ENCODE measurements at places on chromosomes 6 and 20.

GRCh38 chr20:62119591-62120364, 2.5 kb upstream of the LSM14B start:
- DNase-seq, result no peak

DNA sequence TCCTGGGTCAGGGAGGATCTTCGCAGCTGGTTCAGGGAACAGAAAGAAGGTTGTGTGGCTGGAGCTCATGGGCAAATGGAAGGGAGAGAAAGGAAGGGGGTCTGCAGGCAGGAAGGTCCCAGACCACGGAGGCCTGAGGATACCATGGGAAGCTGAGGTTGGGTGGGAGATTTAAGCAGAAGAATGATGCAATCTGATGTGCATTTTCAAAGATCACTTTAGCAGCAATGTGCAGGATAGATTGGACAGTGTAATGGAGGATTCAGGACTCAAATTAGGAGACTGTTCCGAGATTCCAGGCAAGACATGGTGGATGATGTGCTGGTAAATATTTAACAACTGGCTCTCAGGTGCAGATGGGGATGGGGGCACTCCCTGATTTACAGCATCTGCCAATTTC, 5.8 kb upstream of the RRBP1 start:
- DNase-seq, result no peak

DNA sequence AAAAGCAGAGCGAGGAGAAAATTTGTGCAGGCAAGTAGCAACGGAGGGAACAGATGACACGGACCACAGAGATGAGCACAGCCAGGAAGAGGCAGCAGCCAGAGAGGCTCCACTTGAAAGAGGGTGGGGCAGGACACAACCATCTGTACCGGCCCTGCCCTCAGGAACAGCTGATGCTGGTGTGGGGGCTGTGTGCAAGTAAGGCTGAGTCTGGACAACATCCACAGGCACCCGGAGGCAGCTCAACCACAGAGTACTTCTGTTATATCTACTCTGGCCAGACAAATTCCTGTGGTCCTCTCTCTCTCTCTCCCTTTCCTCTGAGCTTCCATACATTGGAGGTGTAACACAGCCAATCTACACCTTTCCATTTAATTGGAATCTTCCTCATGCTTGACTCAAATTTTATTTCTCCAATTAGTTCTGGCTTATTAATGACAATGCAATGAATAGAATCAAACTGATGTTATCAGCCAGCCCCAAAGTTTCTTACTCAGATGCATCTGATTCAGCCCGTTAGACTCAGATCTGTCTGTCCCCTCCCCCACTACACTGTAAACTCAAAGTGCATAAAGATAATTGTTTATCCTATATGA, 24.9 kb downstream of the KIF13A start:
- peak; percentile 56 for DNase-seq

DNA sequence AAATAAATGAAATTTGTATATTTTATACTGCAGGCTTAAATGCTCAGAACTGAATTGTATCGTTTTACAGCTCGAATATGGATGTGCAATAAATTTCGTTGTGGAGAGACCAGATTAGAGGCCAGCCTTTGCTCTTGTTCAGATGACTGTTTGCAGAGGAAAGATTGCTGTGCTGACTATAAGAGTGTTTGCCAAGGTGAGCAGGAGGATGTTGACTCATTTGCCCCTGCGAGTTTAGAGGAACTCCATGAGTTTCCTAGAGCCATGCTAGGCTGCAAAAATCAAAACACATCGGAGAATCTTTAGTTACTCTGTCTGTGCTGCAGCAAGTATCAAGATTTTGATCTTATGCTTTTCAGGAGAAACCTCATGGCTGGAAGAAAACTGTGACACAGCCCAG, 15.4 kb downstream of the ENPP3 start:
- peak; percentile 79 for DNase-seq

DNA sequence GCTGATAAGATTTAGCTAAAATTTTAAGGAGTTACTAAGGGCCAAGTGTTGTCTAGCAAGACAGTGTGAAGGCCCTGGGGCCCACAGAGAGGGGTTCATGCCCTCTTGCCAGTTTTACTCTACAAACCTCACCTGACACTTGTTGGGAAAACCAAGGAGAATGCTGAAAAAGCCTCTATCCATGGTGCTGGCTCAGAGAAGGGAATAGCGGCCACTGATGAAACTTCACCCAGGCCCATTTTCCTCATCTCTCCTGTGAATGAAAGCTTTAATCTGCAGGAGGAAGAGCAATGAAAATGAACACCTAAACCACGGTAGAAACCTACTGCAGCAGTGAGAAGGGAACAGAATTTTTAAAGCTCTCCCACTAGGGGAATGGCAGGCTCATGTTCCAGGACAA, 317.3 kb upstream of the CNR1 start:
- DNase-seq, result no peak

DNA sequence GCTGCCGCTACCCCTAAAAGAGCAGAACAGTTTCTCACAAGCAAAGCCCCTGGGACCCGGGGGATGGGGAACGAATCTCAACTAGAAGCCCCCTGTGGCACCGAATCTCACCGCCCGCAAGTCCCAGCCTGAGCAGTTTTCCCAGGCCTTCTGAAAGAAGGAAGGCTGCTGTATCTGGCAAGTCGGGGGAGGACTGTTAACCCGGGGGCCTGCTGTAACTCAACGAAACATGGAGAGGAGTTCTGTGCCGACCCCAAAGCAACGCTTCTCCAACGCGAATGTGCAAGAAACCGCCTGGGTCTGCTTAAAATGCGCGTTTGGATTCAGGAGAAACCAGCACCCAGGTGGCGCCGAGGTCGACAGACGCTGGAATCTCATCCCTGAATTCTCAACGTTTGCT, 34.2 kb downstream of the DLL1 start:
- DNase-seq, result no peak

DNA sequence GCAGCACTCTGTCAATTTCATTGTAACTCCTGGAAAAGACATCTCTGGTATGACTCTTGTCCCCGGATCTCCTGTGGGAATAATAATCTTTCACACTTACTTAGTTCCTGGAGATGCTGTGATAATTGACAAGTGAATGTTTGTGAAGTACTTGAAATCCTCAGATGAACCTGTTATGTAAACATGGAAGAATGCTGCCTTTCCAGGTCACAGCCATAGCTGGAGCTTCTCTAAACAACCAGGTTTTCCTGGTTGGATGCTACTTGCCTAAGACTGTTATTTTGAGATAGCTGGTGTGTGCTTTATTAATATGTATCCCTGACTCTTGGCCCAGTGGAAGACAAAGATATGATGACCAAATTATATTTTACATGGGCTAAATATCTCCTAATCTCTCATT, 228.6 kb downstream of the KCNQ5 start:
- DNase-seq, result peak; percentile 48

- peak; percentile 60 for DNase-seq
These were observed 37.7 kb upstream of the CENPW start for GRCh38 chr6:126302191-126302590.

DNA sequence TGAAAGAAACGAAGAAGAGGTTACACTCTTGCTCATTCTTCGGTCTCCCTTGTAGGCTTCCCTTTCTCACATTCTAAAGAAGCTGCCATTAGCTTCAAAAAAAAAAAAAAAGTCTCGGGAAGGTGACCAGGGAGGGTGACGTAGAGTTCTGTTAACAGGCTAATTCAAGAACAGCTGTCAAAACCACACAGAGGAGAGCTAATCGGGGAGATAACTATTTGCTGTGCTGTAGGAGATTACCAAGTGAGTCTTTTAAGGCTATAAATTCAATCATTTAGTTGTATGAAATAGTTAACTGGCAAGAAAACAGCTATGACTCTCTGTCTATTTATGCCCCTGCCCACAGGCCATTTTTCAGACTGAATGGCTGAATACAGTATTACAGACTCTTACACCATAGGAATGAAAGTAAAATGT, 256.8 kb downstream of the SYNE1 start:
- DNase-seq, result peak; percentile 55

GRCh38 chr6:82711971-82712370, 348.4 kb downstream of the TPBG start:
- DNase-seq, result no peak

DNA sequence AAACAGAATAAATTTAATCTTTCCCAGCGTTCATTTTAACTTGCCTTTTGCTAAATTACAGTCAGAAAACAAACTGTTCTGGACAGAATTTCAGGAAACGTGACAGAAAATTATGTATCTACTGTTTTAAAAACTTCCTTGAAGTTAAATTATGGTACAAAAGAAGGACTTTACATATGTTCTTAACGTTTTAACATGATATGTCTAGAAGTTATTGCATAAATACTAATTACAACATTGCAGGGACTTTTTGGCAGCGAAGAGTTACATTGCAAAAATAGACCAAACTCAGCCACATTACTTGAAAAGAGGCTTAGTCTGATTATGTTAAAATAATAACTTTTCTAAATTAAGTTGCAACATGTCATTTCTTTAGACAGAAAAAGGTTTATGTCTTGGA, 142.1 kb upstream of the IMPG1 start:
- DNase-seq, result no peak

GRCh38 chr6:164097551-164098398, 683.3 kb downstream of the QKI start:
- DNase-seq, result peak; percentile 19

GRCh38 chr6:102026649-102027048, 633.1 kb downstream of the GRIK2 start:
- no peak for DNase-seq

GRCh38 chr6:150999576-150999975, 134.1 kb downstream of the MTHFD1L start:
- DNase-seq, result no peak

DNA sequence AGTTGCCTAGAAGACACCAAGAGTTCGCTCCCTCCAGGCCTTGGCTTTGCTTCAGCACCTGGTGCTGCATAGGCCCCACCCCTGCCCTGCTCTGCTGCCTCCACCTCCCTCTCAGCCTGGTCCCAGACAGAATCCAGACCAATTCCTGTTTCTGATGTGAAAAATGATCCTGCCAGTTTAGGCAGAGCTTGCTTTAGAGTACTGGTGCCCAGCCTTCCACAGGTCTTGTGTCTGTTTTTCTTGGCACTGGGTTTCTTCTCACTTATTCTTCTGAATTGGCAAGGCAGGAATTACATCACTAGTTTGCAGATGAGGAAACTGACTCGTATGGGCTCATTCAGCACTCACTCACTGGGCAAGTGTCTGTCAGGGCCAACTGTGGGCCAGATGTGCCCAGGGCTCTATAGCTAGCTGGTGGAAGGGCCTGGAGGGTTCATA, 53.0 kb downstream of the HLA-A start:
- peak; percentile 69 for DNase-seq

DNA sequence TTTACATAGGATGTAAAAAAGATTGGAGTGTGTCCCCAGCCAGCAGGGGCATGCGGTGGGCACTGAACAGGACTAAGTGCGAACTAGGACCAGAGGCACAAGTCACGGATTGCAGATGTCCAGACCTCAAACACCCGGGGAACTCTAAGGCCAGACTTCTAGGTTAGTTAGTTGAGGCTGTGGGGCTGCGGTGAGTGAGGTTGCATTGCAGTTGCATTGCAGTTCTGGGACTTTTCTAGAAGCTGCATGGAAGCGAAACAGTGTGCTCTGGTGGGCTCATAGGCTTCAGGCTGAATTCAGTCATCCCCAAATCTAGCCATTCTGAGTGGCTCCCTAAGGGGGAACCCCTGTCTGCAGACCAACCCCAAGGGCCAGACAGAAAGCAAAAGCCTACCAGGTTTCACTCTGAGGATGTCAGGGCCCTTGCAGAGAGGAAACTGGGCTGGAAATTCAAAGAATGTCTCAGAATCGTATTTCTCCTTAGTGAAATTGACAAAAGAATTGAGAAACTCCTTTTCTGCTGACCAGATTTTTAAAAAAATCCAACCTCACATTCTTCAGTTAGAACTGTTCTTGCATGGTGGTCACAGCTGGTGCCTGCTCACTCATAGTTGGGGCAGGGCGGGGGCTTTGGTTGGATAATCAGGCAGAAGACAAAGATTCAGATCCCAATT, 182.8 kb downstream of the ZDHHC14 start:
- DNase-seq, result no peak

DNA sequence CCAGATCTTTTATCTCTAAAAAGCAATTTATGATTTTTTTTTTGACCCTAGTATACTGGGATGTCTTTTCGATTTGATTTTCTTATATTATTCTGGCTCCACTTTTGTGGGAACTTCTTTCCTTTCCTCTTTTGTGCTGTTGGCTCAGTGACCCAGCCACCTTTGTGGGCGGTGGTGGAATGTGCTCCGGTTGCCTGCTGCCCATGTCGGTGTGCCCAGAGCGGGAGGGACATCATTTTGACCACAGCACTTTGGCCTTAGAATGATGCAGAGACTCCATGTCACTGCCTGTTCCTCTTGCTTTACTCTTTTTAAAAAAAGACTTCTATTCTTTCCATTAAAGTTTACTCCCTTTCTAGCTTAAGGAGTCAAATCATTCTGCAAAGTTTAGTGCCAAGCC, 198.0 kb downstream of the FARS2 start:
- no peak for DNase-seq

- no peak for DNase-seq
These were observed 215.0 kb downstream of the SLC24A3 start for GRCh38 chr20:19427480-19427879.

DNA sequence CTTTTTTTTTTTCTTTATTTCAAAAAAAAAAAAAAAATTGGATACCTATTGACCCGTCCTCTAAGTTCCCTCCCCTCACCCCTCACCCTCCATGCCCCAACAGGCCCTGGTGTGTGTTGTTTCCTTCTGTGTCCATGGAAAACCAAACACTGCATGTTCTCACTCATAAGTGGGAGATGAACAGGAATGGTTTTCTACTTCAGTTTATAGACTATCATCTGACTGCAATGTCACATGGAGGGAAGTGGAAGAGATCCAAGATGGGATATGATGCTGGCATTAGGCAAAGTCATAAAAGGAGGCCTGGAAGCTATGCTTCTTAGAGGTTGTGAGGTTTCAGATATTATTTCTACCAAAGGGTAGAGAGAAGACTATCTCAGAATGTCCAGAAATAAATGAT, 237.5 kb downstream of the MAFB start:
- DNase-seq, result no peak

DNA sequence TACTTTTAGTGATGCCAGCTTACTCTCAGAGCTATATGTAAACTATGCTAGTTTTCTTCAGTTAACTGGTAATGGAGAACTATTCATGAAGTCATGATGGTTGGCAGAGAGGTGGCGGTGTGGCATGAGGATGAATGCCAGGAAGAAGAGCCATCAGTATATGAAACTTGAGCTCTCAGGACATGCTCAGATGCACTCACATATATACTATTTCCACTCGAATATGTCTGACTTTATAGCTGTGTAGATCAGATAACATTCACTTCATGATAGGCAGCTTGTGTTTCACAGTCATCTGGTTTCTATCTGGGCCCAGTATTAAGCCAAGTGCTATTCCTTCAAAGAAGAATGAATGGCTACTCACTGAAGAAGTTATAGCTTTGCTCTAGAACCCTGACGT, 46.2 kb upstream of the CEP85L start:
- no peak for DNase-seq

GRCh38 chr20:32511358-32512046, 73.6 kb downstream of the NOL4L start:
- DNase-seq, result no peak

- peak; percentile 78 for DNase-seq
These were observed 335.7 kb downstream of the NRN1 start for GRCh38 chr6:5670811-5671561.

- no peak for DNase-seq
These were observed 6.0 kb upstream of the DNAAF9 start for GRCh38 chr20:3413393-3413889.
